ENCODE measurements at places on chromosomes 7 and 10. TPM values are rescaled to one million over a fixed set of nuclear protein-coding genes. Genes with fewer than 3 reads are reported as not detected.

Gene CCDC172
- not detected for total RNA-seq

Gene SMKR1
- total RNA-seq = 2.4 TPM

Gene LRMDA
- 5.6 TPM for total RNA-seq

Gene PRRT4
- total RNA-seq = 4.0 TPM

Gene AGMO
- 2.9 TPM for total RNA-seq

Gene ASB10
- total RNA-seq = not detected

DNA sequence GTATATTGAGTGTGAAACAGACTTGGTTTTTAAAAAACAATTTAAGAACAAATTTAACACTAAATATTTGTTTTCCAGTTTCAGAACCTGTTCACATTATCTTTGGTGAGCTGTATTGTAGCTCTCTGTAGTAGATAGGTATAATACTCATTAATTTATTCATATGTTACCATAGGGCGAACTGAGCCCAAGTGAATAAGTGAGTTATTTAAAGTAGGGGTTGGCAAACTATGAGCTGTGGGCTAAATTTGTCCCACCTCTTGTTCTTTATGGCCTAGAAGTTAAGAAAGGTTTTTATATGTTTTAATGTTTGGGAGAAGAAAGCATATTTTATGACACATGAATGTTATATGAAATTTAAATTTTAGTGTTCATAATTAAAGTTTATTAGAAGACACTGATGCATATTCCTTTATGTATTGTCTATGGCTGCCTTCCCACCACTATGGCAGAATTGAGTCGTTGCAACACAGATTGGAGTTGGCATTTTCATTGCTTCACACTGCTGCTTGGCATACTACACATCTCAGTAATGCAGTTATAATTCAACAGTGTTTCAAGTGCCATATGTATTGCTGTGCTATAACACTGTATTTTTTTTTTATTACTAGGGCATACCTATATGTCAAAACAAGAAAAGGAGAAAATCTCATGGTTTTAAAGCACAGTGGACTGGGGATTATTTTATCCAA is 146.5 kb downstream of the ADK start:
- no peaks in the 10 kb centered on the region for H3K4me1 ChIP-seq
- no peak for DNase-seq
- H3K27ac ChIP-seq = no peak overlapping the region
- no peaks in the 10 kb centered on the region for H3K36me3 ChIP-seq
- no peaks in the 10 kb centered on the region for H3K27me3 ChIP-seq
- no peak overlapping the region for H3K4me3 ChIP-seq

DNA sequence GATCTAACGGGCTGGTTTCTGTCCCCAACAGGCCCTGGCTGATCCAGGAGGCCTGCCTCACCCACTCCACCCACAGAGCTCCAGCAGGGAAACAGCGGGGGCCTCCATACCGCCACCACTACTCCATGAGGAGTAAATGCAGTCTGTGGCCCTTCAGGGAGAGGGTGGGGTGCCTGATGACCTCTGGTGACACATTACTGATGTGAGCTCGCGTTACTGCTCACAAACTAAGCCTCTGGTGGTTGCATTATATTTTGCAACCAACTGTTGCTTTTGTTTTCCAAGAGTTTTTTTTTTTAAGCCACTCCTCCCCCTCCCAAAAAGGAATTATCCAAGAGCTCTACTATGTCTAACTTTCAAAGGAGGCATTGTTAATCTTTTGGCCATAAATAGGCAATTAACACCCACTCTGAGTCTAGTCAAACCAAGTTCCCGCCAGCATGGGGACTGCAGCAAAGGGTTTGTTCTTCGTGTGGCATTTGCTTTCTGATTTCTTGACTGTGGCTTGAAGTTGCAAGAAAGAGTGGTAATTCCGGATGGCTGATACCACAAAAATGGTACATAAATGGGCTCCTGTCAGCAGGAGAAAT is 72.6 kb downstream of the FAM53B start:
- H3K27me3 ChIP-seq = no peaks in the 10 kb centered on the region
- peak overlapping the region; percentile 96 for H3K27ac ChIP-seq
- no peak overlapping the region for H3K4me3 ChIP-seq
- no peak for DNase-seq
- H3K36me3 ChIP-seq = peaks cover 62% of the 10 kb centered on the region

DNA sequence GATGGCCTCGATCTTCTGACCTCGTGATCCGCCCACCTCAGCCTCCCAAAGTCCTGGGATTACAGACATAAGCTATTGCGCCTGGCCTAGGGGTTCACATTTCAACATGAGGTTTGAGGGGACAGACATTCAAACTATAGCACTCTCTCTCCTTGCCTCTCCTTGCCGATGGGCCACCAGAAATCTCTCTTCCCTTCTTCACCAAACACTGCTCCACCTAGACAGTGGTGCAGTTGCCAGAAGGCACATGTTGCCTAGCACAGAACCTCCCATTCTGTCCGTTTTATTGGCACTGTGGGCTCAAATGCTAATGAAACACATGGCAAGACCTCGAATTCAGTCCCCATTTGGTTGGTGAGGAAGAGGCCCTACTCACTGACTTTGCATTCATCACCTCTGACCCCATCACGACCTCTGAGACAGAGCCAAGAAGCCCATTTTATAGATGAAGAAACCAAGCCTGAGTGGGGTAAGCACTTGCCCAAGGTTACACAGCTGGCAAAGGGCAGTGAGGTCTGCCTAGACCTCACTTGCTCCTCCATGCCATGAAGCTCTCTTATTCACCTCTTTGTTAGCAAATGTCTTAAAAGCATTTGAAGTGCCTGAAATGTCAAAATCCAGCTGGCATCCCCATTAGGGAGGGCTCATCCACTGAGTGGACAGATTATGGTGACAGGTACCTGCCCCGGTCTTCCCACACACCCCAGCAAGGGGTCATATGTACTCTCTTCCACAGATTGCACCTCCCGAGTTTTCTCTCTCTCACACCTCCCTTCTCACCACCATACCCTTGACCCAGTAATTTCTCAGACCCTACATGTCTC is 34.0 kb downstream of the GPRIN2 start:
- no peaks in the 10 kb centered on the region for H3K36me3 ChIP-seq
- no peak for DNase-seq
- no peak overlapping the region for H3K4me3 ChIP-seq
- no peak overlapping the region for H3K27ac ChIP-seq
- H3K27me3 ChIP-seq = no peaks in the 10 kb centered on the region

- peaks cover 9% of the 10 kb centered on the region for H3K4me1 ChIP-seq
- H3K27me3 ChIP-seq = peaks cover 2% of the 10 kb centered on the region
- DNase-seq = no peak
- no peak overlapping the region for H3K4me3 ChIP-seq
- H3K27ac ChIP-seq = no peak overlapping the region
These were observed 103.9 kb upstream of the EFCAB10 start for GRCh38 chr7:105685161-105685560.

DNA sequence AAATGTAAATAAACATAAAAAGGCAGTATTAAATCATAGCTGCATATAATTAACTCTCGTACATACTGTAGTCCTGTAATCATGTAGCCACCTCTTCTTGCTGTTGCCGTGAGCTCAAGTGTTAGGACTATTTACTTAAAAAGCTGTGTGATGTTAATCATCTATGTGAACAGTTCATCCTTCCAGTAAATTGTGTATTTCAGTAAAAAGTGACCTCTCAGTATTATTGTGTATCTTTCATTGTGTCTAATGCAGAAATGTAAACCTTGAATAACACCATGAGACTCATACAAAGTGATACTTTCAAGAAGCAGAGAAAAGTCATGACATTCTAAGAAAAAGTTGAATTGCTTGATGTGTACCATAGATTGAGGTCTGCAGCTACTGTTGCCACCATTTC is 38.0 kb downstream of the ADD3 start:
- H3K4me1 ChIP-seq = no peaks in the 10 kb centered on the region
- DNase-seq = no peak
- no peak overlapping the region for H3K27ac ChIP-seq
- H3K27me3 ChIP-seq = no peaks in the 10 kb centered on the region

DNA sequence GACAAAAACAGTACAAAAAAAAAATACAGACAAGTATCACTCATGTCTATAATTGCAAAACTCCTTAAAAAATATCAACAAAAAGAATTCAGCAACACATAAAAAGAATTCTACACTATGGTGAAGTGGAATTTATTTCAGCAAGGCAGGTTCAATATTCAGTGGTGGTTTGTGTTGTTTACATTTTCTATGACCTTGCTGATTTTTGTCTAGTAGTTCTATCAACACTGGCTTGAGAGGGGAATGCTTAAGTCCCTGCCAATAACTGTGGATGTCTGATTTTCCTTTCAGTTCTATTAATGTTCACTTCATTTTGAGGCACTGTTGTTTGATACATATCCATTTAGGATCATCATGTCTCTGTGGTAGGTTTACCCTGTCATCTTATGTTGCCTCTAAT is 58.5 kb downstream of the CADPS2 start:
- no peak overlapping the region for H3K4me3 ChIP-seq
- no peak overlapping the region for H3K27ac ChIP-seq
- no peaks in the 10 kb centered on the region for H3K36me3 ChIP-seq
- no peaks in the 10 kb centered on the region for H3K27me3 ChIP-seq
